ENCODE measurements at places on chromosomes 2 and 18. TPM values are rescaled to one million over a fixed set of nuclear protein-coding genes. Genes with fewer than 3 reads are reported as not detected.

Gene IL1F10
- 0.80 TPM for total RNA-seq

DNA sequence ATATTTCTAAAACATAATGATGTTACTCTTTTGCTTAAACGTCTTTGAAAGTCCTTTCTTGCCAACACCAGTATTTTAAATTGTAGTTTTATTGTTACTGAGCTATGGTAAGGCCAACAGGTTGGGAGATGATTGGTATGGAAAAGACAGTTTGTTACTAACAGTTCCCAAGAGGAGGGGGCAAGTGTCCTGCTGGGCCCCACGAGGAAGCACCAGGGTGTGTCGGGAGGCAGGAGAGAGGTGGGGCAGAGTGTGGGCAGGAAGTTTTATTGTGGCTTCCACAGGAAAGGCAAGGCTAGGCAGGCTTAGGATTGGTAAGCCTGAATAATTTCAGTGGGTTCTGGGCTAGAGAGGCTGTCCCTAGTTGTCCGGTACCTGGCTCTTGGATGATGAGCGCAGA is 134.3 kb downstream of the SOCS6 start:
- DNase-seq: no peak

DNA sequence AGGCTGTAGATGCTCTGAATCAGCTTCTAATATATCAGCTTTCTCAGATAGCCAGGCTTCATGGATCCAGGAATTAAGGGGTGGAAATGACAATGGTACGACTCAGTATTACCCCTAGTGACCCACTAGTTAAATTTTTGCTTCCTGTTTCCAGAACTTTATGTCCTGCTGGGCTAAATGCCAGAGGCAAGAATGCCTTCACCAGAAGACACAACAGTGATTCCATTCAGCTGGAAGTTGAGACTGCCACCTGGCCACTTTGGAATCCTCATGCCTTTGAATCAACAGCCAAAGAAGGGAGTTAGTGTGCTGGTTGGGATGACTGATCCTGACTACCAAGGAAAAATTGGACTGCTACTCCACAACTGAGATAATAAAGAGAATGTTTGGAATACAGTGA is 239.1 kb downstream of the ASXL3 start:
- no peak for DNase-seq

DNA sequence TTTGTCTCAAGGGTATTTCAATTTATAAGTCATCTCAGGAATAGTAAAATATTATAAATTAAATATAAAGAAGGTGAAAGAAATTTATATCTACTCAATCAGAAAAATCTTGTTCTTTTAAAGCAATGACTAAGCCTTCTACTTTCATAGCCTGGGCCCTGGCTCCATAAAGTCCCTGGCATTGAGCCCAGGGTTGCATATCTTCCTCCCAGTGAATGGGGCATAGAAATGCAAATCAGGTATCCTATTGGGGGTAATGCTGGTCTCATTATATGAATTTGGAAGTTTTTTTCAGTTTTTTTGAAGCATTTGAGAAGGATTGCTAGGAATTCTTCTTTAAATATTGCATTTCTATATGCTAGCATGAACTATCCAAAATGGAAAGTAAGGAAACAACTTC is 73.9 kb upstream of the MC2R start:
- no peak for DNase-seq

GRCh38 chr2:235938611-235939010 is 229.6 kb downstream of the GBX2 start:
- DNase-seq: peak; percentile 44
